Activated T-helper 1 cell treated with anti-CD3 and anti-CD28 coated beads, Interleukin-2, amount 50 U/mL, for 16 hours (primary cell): ENCODE measurements at places on chromosomes 2 and 18.

DNA sequence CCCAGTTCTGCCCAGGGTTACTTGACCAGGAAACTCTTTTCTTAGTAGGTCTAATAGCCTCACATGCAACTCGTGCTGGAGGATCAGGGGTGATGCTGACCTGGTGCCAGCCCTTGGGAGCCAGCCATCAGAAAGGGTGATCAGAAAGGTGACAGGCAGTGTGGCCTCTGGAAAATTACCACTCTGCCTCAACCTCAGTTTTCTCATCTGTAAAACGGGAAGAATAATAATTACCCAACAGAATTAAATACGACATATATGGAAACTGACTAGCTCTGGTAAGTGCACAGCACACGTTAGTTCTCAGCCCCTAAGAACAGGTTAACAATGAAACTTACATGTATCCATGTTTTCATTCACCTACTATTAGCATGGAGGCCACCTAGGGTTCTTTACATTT, 157.6 kb downstream of the EN1 start:
- no peak for DNase-seq

- no peak for DNase-seq
Measured at GRCh38 chr2:217512259-217512658, 490.5 kb downstream of the TNS1 start.

- no peak for DNase-seq
Measured at GRCh38 chr2:239566995-239567568, 166.3 kb upstream of the HDAC4 start.

DNA sequence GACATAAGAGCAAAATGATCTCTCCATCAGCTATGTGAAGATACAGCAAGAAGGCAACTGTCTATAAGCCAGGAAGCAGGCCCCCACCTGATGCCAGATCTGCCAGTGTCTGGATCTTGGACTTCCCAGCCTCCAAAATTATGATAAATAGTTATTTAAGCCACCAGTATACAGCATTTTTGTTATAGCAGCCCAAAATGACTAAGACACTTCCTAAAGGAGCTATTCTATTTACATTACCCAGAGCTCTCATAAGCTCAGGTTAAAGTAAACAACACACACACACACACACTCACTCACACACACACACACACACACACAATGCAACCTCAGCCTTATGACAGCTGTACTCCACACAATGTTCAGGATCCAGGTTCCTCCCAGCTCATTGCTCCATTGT, 5.7 kb upstream of the YPEL5 start:
- DNase-seq, result no peak

DNA sequence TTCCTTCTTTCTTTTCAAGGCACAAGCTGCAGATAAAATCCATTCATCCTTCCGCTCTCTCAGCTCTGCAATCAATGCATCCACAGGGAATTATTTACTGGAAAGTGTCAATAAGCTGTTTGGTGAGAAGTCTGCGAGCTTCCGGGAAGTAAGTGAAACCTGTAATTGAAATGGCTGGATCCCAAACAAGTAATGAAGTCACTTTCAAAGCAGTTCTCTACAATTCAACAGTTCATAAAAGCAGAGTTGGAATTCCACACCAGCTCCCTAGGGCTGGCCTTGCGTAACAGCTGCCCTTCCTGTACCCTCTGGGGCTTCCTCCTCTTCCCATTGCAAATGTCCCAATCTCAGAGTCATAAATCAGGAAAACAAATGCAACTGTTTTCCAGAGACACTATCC, 9.6 kb downstream of the SERPINB2 start:
- DNase-seq, result no peak

- DNase-seq, result no peak
Measured at GRCh38 chr2:37794717-37795116, 123.3 kb upstream of the CDC42EP3 start.

- no peak for DNase-seq
Measured at GRCh38 chr2:190812506-190813294, 67.9 kb upstream of the GLS start.

DNA sequence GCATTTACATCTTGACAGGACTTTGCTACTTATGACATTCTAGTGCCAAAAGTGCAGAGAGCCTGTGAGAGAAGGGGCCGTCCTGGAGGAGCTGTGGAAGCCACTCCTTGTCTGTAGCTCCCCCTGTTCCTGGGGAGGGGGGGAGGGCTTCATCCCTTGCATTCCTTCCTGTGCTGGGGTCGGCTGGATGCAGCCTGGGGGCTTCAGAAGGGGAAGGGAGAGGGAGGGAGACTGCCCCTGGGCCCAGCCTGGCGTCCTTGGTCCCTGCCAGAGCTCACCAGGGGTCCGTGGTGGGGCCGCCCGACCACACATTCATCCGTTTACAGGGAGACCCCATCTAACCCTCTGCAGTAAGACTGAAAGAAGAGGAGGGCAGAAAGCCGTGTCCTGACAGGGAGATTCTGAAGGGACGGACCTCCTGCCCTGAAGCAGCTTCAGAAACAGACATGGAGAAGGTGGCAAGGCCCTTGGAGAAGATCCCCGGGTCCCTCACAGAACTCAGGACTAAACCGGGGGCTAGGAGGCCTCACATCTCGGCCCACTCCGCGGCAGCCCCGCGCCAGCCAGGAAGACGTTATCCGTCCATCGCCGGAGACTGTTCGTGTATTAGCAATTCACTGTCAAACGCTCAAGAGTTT, 258.3 kb upstream of the SALL3 start:
- DNase-seq, result no peak

DNA sequence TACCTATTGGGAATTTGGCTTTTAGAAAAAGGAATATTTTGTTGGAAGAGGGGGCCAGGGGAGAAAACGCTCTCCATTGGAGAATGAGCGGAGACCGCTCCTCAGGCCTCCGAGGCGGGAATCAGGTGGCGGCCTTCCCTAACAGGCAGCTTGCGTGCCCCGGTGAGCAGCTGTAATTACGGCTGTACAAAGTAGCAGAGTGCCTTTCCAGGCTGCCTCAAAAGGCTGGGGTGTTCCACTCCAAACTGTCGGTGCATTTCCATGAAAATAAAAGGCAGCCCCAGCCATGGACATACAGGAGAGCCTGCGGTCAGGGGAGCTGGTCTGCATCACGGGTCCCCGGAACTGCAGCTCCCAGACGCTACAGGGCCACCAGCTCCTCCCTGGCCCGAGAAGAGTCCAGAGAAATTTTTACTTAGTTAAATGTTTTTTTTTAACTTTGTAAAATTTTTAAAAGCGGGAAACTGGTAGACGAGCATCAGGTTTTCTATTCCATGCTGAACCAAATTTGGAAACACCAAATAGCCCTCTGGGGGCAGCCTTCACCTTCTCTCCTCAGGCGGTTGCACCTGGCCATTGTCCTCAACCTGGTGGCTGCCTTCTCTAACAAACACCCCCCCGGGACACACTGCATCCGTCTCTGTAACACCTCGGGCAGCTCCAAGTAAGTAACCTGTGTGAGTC, 209.3 kb upstream of the SALL3 start:
- no peak for DNase-seq

DNA sequence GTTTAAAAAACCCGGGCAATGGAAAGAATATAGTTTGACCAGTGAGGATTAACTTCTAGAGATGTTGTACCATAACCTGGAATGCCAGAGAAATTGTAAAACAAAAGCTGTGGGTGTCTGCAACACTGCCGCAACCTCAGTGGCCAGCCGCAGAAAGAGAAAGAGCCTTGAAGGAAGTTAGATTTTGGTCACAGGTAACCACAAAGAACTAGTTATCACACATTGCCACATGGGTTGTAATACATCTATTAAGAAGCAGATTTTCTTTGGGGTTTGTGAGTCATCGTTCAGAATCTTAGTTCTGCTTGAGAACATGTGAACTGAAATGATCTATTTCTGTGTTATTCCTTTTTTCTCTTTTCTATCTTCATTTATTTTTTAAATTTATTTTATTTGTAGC, 222.9 kb upstream of the AGAP1 start:
- DNase-seq, result no peak

DNA sequence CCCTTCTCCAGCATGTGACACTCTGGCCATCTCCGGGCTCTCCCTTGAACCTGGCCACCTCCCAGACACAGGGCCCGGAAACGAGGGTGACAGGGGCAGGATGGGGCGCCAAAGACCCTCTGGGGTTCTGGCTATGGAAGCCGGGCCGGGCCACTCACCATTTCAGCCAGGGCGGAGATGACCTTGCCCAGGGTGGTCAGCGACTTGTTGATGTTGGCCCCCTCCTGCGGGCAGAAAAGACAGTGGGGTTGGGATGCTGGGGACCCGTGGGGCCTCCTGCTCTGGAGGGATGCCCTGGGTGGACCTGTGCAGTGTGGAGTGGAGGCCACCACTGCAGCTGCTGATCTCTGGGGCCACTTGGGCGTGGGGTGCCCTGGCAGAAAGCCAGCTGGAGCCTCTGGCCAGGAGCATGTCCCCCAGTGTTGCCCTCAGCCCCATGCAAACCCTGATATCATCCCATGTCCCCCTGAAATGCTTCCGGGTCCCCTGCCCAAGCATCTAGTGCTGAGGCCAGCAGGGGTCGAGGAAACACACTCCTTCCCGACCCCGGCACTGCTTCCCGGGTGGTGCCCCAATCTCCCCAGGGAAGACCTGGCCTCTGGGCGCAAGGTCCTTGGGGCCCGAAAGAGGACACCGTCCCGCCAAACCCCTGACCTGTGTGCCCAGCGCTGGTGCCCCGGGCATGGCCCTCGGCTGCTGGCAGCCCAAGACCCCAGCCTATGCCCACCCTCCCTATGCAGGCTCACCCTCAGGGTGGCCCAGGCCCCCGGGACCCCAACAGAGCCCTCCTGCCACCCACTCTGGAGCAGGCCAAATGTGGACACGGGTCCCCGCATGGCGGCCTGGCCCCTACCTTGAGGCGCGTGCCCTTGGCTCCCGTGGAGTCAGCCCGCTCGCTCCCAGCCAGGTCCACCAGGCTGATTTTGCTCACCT, 36.9 kb downstream of the KIF1A start:
- no peak for DNase-seq

DNA sequence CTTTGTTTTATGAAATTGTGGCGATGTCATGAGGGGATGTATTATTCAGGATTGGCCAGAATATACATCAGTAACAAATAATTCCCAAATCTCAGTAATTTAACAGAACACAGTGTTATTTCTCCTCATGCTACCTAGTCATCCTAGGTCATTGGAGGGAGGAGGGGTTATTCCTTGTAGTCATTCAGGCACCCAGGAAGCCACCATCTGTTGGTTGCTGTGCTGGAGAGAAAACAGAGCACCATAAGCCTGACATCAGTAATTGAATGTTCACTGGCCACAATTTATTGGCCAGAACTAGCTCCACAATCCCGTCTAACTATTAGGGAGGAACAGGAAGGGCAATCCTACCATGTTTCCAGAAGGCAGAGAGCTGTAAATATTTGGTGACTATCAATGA, 303.5 kb upstream of the CELF4 start:
- DNase-seq, result no peak

- no peak for DNase-seq
Measured at GRCh38 chr2:76953733-76954347, 568.3 kb downstream of the LRRTM4 start.

GRCh38 chr2:200439981-200440380, 69.9 kb downstream of the KCTD18 start:
- no peak for DNase-seq

DNA sequence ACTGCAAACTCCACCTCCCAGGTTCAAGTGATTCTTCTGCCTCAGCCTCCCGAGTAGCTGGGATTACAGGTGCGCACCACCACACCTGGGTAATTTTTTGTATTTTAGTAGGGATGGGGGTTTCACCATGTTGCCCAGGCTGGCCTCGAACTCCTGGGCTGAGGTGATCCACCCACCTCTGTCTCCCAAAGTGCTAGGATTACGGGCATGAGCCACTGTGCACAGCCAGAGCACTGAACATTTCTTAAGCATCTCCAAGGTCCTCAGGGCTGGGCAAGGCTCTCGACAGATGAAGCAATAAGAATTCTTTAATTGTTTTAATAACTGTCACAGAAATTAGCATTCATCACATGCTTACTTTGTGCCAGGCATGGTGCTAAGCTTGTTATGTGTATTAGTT, 4.1 kb downstream of the ATOH8 start:
- DNase-seq, result no peak

DNA sequence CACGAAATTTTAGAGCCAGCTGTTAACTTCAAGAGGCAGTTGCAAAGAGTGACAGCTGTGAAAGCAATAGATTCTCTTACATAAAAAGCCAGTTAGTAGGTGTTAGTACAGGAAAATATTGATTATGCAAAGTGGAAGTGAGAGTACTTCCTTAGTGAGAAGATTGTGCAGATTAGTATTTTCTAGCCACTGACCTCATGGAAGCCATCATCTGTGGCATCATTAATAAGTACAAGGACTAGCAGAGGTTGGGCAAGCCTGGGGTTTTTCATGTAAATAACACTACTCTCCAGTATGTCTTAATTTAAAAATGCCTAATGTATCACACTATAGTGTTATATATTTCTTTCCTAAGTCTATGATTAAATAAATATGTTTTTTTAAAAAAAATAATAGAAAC, 166.2 kb upstream of the DTNA start:
- no peak for DNase-seq

GRCh38 chr2:57882895-57883515, 163.6 kb upstream of the VRK2 start:
- no peak for DNase-seq

DNA sequence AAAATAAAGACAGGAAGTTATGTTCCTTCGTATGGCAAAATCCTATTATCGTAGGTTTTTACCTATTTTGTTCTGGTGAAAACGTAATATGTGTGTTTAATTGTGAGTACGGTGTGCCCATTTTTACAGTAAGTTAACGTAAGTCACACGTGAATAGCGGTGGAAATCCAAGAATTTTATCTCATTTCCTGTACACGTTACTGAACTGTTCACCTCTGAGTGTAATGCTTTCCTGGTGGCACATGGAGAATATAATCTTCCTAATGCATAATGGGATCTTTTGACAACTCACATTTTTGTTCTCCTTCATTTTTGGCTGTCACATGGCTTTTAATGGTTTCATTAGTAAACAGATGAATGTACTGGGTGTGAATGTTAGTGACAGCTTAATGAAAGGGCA, 28.2 kb downstream of the BCL2L11 start:
- DNase-seq, result no peak

GRCh38 chr2:131754929-131755720, 227.4 kb downstream of the CCDC74A start:
- no peak for DNase-seq

GRCh38 chr2:26576565-26577441, 64.4 kb downstream of the CIB4 start:
- DNase-seq, result no peak

DNA sequence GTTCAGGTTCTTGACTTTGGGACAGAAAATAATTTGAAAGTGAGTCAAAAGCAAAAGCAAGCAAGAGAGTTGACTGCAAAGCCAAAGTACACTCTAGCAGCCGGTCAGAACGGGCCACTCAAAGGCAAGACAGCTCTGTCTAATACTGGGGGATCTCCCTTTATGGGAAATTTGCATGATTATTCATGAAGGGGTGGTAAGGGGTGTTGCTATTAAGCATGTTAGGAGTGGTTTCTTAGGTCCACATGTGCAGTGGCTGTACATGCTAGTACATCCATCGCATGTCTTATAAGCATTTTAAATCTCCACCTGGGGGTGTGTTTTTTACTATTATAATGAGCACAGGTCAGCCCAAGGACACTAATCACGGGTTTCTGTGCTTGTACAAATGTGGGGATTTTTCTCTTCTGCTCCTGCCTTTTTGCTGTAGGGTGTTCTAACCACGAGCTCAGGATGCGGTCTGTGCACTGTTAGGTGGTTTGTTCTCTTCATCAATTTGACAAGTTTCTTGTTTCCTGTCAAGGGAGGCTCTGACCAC, 60.2 kb upstream of the SPP2 start:
- no peak for DNase-seq
